ENCODE measurements at places on chromosomes 12 and 14. TPM values are rescaled to one million over a fixed set of nuclear protein-coding genes. Genes with fewer than 3 reads are reported as not detected.

The CCNB1IP1 gene
- total RNA-seq: 51.3 TPM

The ADAMTS20 gene
- not detected for total RNA-seq

The OTUB2 gene
- 5.3 TPM for total RNA-seq

The INTS13 gene
- total RNA-seq: 43.8 TPM

The SPATA7 gene
- 2.1 TPM for total RNA-seq

The TMEM229B gene
- total RNA-seq: 2.2 TPM

The MEG3 gene
- total RNA-seq: 41.2 TPM

The RD3L gene
- total RNA-seq: not detected

The KITLG gene
- total RNA-seq: 11.8 TPM

The CNIH1 gene
- total RNA-seq: 133 TPM

The ANKRD33 gene
- not detected for total RNA-seq

The A2M gene
- total RNA-seq: not detected

The OR6C75 gene
- total RNA-seq: not detected

The FAM90A1 gene
- not detected for total RNA-seq

The DERA gene
- 78.9 TPM for total RNA-seq

The ZC2HC1C gene
- 0.56 TPM for total RNA-seq

The KCNH5 gene
- total RNA-seq: not detected

The SOAT2 gene
- not detected for total RNA-seq

The SERPINA5 gene
- not detected for total RNA-seq

The C12orf54 gene
- 2.6 TPM for total RNA-seq

The KRT85 gene
- not detected for total RNA-seq

The GUCY2C gene
- not detected for total RNA-seq

The PLEKHD1 gene
- not detected for total RNA-seq
